ENCODE measurements at places on chromosomes 3 and 15.

DNA sequence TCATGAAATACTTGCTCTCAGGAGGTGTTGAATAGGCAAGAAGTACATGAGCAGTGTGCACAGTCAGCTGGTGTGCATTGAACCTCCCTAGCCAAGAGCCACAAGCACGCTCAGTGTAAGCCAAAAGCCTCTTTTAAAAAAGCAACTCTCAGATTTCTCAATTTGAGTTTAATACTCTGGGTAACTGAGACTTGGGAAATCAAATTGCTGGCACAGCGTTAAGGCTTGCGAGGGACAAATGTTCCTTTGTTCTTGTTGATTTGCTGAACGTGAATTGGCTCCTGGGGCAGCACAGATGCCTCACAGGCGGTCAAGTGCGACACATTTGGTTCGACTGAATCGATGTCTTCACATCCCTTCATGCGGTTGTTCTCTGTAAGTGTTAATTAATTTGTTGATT is at the start of gene FAM240A:
Gene FAM240A, plus strand, starts transcription at position 202 of the 400 bp plus-strand sequence. Its CDS starts 159 bp downstream, at position 361.
- DNase-seq, result no peak

GRCh38 chr3:39011191-39011736 is 40.5 kb downstream of the SCN11A start:
- DNase-seq, result no peak

DNA sequence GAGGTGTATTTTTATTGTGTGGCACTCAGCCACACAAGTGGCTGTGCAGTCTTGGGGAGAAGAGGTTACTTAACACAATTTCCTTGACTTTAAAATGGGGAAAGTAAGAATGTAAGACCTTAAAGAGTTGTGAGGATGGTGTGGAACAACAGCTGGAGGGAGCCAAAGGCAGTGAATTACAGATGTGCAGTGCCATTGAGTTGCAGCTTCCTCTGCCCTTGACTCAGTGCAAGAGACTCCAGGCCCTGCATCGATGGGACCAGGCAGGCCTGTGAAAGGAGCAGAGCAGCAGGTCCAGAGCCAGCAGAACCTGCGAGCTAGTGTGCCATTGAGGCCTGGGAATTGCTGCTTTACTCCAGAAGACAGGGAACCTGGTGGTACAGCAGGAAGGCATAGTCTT is 27.2 kb downstream of the EEFSEC start:
- DNase-seq, result no peak

- DNase-seq, result no peak
These were observed 172.1 kb upstream of the LRRN1 start for GRCh38 chr3:3627114-3627513.

DNA sequence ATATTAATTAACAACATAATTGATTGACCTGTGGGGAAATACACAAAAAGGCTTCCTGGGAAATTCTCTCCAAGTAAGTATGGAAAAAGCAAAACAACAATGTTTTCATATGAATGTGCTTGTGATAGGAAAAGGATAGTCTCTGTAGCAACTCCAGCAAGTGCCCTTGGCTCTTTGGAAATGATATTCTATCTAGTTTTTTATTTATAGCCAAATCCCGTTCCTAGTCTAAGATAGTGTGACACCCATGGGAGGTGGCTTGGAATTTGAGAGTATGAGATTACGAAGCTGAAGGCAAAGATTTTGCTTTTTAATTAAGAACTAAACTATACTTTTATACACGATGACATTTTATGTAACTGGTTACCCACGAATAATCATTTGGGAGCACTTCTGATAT is 119.9 kb downstream of the PDZRN3 start:
- no peak for DNase-seq

DNA sequence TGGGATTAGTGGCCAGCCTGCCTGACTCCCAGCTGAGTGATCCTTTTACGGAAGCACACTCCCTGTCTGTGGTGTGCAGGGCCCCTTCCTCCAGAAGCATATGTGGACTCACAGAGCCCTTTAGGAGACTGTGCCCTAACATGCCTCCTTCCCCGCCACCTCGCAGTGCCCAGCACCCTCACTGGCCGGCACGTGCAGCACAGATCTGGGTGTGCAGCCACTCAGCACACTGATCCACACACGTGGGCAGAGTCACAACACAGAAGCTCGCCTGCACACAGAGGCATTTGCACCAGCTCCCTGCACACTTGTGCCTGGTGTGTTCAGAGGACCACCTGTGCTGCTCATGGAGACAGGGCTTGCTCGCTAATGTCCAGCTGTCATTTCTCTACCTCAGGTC is 23.6 kb upstream of the CSPG4 start:
- DNase-seq, result no peak

GRCh38 chr3:5456199-5456598 is 268.7 kb downstream of the EDEM1 start:
- no peak for DNase-seq

DNA sequence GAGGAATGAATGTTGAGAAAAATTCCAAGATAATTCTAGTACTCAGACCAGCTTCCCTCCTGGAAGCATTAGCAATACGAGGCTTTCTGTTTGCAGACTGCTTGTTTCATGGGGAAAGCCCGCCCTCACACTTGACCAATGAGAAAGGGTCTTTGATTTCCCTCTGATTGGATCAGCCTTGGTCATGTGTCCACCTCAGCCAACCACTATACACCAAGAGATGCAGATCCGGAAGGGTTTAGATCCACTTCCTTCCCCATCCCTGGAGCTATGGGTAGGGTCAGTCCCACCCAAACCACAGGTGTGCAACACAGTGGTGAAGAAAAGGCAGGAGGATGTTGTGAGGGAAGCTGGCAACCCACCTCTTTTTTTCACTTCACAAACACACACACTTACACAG is 154.7 kb downstream of the SV2B start:
- DNase-seq, result no peak

Data from activated T-cell treated with anti-CD3 and anti-CD28 coated beads for 1 hour (primary cell).